GM06990 (cell line): ENCODE measurements at places on chromosomes 12 and 14.

DNA sequence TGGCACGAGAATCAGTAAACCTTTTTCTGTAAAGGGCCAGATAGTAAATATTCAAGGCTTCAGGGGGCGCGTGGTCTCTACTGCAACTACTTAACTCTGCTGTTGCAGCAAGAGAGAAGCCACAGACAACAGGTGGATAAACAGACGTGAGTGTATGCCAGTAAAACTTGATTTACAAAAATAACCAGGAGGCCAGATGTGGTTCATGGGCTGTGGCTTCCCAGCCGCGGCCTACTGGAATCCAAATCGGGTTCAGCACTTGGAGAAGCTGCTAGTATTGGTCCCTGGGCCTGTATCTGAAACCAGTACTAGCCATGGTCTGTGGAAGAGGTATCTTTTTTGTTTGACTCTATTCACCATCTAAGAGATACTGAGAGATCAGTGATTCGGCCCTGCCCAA, 13.3 kb downstream of the PPP2R5C start:
- no peak for DNase-seq

- DNase-seq, result no peak
Observed at GRCh38 chr14:90641615-90642243, 174.5 kb downstream of the TTC7B start.

DNA sequence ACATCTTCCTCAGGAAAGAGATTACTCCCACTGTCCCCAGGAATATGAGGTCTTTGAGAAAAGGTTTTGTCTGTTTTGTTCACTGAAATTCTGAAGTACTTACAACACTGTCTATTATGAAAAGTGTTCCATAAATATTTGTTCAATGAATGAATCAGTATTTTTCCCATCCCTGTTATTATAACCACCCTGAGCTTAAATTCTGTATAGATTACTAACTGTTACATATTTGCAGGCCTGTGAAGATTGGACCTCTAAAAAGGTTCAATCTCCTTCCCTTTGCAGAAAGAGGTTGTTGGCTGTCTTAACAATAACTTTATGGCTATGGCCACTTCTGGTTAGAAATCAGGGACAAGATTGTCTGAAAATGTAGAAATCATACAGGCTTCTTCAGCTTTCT, 174.5 kb upstream of the NPAS3 start:
- no peak for DNase-seq

- DNase-seq, result no peak
Observed at GRCh38 chr12:44053549-44054127, 217.8 kb downstream of the TMEM117 start.

- no peak for DNase-seq
Observed at GRCh38 chr12:27703720-27704452, 6.7 kb upstream of the MRPS35 start.
